Stromal cell of bone marrow (primary cell): ENCODE measurements at places on chromosomes 2 and 18.
A peak's percentile ranks its signal among the peaks of the same experiment; 100 is the strongest.

- DNase-seq, result no peak
Observed at GRCh38 chr2:43266711-43267111, 40.3 kb upstream of the ZFP36L2 start.

GRCh38 chr18:34848695-34849094 lies 138.6 kb downstream of the DTNA start:
- DNase-seq, result no peak

DNA sequence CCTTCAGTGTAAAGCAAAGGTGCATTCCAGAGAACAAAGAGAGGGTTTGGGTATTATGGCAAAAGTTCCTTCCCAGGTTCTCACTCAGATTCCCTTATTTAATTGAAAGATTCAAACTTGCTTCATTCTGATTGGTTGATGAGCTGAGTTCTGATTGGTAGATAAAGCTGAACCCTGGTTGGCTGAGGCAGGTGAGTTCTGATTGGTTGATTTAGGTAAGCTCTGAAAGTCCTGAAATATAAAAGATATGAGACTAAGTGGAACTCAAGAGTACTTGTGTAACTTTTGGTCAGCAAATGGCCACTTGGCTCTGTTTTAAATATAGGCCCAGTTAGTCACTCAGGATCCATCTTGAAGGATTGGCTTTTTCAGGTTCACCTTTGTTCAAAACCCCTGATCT lies 99.8 kb upstream of the FBXO11 start:
- DNase-seq, result no peak

- no peak for DNase-seq
Observed at GRCh38 chr2:231720987-231721966, 13.0 kb downstream of the PTMA start.

DNA sequence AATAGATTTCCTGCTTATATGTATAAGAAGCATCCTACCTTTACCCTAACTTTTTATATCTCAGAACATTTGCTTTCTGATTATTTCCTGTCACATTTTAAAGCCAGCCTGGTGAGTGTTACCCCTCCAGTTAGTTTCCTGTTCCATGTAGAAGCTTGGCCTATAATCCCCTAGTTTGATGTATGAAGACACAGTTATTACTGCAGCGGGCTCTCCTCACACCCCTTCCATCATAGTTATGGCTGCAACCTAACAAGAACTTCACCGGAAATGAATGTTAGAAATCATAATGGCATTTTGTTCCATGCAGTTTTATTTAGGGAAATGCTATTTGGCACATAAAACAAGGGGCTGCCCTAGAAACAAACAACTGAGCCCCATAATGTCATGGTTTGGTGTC lies 400.2 kb upstream of the SETBP1 start:
- DNase-seq, result no peak

DNA sequence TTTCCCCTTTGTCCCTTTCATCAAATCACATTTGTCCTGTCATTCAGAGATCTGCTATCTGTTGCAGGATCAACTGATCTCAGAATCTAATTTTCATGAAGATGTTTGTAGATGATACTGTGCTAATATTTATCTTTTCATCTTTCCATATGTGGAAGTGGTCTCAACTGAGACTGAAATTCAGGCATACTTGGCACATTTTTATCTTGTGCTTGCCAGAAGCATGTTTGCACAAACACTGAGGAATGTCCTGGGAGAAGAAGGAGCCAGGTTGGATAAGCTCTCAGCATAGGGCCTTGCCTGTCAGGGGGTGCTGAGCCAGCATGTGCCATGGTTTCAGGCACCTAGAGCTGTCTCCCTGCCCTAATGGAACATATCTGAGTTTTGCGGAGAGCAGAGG lies 24.5 kb upstream of the MMADHC start:
- DNase-seq, result no peak

- peak; percentile 21 for DNase-seq
Observed at GRCh38 chr2:29878898-29879297, 42.5 kb downstream of the ALK start.

DNA sequence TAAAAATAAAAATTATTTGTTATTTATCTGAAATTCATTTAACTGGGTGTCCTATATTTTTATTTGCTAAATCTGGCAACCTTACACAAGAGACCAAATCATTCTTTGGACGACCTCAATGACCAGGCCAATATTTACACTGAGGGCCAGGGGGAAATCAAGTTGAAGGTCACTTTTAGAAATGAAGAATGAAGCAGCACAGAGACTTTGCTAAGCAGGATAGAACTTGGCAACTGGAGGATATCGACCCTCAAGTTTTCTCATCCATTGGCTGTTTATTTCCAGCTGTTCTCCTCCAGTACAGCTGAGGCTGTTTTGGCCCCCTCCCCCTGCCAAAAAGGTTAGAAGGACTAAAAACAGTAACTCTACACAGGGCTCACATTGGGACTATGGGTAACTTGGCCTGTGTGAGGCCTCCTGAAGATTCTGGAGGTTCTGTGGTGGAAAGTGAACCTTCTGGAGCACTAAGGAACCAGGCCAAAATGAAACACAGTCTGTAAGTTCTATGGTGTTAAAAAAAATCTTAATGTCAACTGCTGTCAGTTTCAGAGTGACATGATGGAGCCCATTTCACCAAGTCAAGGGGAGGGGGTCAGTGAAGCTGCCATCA lies 32.2 kb upstream of the ZFP36L2 start:
- DNase-seq, result no peak
